ENCODE measurements at places on chromosomes 3 and 15.

GRCh38 chr3:140723576-140723975, 45.7 kb downstream of the TRIM42 start:
- DNase-seq, result no peak

DNA sequence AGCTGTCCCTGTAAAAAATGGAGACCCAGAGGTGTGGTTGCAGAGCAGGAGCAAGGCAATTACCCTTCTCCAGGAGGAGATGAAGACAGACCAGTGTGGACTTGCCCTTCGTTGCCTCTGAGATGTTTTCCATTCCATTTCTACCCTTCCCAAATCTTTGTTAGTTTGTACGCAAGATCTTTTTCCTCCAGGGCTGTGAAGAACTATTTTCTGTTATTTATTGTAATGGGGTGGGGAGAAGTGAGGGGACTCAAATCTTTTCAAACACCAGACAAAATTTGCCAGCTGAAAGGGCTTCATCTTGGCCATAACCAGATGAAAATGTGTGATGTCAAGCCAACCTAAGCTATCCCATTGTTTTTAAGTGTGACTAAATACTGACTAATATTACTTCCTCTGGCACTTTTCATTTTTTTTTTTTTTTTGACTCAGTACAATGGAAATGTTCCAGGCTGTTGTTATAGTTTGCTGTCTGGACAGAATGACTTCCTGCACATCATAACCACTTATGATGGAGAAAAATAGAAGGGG, 271.3 kb upstream of the TPRG1 start:
- peak; percentile 67 for DNase-seq

GRCh38 chr15:50350621-50351020, 4.4 kb downstream of the GABPB1 start:
- no peak for DNase-seq

GRCh38 chr15:94930960-94931359, 699.6 kb downstream of the MCTP2 start:
- DNase-seq, result no peak

DNA sequence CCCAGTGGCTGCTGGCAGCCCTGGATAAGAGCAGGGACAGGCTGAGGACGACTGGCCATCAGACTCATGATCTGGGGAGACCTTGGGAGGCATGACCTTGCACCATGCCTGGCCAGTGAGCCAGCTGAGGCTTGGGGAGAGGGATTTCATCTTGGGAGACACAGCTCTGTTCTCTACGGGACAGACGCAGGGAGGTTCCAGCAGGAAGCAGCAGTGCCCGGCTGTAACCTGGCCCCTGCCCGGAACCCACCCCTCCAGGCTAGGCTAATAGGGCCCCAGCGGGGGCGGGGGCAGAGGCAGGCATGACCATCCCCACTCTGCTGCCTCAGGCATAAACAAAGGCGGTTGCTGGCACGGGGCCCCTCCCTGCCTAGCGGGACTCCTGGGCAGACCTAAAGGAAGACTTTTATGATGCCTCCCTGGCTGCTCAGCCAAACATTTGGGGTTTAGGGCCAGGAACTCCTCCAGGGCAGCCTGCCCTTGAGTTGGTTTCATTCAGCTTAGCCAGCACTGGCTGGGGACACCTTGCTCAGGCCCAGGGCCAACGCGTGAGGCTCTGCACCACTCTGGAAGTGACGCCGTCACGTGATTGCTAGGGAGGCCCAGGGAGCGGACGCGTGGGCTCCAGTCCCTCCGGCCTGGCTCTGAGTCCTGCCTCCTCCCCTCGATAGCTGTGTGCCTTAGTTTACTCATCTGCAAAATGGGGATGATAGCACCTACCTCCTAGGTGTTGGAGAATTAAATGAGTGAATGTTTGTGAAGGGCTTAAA, 27.6 kb downstream of the HDAC11 start:
- peak; percentile 64 for DNase-seq

GRCh38 chr3:127480196-127480954, 110.2 kb downstream of the TPRA1 start:
- DNase-seq, result no peak

DNA sequence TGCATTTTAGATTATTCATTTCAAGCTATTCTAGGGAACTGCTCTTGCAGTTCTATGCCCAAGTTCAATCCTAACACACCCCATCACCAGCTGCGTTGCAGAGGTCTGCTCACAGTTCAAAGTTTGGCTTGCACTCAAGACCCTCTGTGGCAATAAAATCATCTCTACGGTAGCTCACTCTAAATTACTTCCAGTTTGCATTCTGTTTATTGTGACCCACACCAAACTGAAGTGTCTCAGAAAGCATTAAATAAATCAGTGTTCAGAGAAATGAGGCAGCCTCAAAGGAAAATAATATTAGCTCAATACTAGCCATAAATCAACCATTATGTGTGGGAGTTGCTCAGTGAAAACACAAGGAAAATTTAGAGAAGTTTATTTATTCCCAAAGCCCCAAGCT, 250.3 kb downstream of the MAGI1 start:
- DNase-seq, result no peak

DNA sequence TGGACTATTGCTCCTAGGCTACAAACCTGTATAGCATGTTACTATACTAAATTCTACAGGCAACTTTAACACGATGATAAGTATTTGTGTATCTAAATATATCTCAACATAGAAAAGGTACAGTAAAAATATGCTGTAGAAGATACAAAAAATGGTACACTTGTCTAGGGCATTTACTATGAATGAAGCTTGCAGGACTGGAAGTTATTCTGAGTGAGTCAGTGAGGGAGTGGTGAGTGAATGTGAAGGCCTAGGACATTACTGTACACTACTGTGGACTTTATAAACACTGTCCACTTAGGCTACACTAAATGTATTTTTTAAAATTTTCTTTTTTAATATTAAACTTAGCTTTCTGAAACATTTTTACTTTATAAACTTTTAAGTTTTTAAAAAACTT, 140.5 kb upstream of the SGO1 start:
- DNase-seq, result no peak

- no peak for DNase-seq
Measured at GRCh38 chr3:117893001-117893400, 1141.6 kb downstream of the IGSF11 start.

DNA sequence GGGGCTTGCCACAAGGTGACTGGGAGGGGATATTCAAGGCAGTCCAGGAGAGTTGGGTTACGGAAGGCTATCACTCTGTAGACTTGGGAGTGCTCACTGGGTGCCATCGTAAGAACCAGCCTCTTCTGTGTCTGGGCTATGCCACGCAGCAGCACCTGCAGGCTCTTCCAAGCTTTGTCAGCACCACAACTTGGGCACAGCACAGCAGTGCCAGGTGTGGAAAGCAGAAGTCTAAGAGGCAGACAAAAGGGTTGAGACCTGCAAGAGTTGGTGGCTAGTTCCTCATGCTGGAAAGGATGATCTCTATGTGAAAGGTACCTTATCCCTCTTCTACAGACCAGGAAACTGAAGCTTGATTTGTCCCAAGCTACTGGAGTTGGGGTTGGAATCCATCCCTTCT, 15.8 kb downstream of the CX3CR1 start:
- no peak for DNase-seq

DNA sequence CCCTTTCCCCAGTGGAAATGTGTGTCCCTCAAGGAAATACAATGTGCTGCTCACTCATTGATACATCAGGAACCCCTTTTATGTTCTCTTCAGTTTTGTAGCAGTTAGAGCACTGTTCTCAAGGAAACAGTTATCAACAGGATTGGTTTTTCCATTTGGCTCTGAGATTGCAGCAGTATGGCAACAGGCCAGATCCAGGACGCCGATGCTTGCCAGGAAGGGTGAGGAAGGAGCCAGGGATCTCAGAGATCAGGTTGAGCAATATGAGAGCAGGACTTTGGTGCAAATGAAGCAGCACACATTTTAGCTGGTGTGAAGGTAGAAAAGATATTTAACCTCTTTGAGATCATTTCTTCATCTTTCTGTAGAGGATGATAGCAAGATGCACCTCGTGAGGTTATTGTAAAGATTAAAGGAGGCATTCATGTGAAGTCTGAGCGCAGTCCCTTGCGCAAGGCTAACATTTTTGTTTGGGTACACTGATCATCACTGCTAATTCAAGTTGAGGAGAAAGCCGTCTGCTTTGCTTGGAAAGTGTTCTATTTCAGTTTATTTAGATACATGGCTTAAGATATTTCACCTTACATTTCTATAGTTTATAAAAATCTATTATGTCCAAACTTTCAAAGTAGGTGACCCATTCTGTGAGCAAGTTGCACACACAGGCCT, 68.5 kb downstream of the KCNH8 start:
- no peak for DNase-seq
